H9 (cell line): ENCODE measurements at places on chromosomes 7 and 10.

- no peak for DNase-seq
Measured at GRCh38 chr7:135842446-135843179, 94.0 kb upstream of the FAM180A start.

- DNase-seq = no peak
Measured at GRCh38 chr10:92038949-92039348, 115.4 kb downstream of the BTAF1 start.

GRCh38 chr10:81213370-81213769 lies 661.6 kb upstream of the NRG3 start:
- no peak for DNase-seq

- no peak for DNase-seq
Measured at GRCh38 chr10:89283025-89283935, 18.6 kb upstream of the IFIT2 start.

DNA sequence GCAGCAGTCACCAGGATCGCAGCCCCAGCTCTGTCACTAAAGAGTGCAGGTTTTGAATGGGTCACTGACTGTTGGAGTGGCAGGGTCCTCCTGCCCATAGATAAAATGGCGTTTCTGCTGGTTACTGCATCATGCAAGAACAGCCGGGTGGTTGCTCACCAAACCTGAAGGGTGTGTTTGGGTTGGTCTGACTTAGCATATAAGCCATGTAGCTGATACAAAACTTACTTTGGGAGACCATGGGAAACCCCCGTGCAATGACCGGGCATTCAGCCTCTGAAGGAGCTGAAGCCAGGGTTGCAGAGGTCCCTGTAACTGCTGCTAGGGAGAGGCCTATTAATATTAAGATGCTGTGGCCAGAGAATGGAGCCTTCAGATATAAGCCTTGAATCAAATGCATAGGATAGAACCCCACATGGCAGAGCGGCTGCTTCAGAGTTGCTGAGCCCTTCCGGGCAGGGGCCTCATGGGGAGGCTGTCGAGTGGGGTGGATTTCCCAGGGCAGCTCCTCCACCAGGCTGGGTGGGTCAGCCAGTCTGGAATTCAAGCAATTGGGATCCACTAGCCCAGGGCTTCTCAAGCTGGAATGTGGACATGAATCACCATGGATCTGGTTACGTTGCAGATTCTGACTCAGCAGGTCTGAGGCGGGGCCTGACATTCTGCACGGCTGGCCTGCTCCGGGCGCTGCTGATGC lies 70.9 kb upstream of the CTBP2 start:
- peak; percentile 55 for DNase-seq

DNA sequence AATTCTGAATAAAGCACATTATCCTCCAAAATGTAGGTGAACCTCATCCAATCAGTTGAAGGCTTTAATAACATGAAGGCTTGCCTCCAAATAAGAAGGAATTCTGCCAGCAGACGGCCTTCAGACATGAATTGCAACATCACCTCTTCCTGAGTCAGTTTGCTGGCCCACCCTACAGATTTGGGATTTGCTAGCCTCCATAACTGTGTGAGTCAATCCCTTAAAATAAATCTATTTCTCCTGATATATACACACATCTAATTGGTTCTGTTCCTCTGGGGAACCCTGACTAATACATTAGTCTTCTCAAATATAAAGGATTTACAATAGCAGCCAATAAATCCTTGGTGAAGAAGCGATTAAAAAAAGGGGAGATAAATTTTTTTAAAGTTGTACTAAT lies 34.8 kb upstream of the OSBPL3 start:
- DNase-seq = no peak

DNA sequence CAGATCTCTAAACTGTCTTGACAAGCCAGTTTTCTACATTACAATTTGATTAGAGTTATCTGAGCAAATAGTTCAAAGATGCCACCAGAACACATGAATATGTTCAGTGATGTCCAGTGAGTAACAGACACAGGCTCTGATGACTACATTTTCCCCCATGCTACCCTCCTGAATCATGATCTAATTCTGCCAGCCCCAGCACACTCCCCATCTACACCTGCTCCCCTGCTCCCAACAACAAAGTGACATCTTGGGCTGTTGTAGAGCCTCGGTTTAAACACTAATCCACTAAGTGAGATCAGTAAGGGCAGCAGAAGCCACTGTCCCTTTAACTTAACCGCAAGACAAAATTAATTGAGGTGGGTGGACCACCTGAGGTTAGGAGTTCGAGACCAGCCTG lies 104.6 kb downstream of the PROSER2 start:
- no peak for DNase-seq

GRCh38 chr7:137927386-137927785 lies 74.5 kb downstream of the CREB3L2 start:
- DNase-seq = no peak

- no peak for DNase-seq
Measured at GRCh38 chr7:40799493-40800403, 664.9 kb downstream of the SUGCT start.

GRCh38 chr10:13527864-13528122 lies 1.0 kb downstream of the BEND7 start:
- no peak for DNase-seq

DNA sequence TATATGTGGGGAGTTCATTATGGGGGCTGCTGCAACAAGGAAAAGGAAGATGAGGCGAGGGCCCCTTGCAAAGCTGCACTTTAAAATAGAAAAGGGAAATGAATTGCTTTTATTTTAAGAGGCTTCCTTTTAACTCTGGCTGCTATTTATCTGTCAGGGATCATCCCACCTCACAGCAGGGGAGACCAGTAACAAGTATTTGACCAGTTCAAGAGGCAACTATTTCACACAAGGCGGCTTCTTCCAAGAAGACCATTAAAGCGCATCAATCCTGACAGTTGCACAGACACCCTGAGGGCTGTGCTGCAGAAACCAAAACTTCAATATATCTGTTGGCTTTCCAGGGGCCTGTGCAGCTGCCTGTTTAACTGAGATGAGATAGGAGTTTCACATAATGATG lies 1009.2 kb downstream of the SORCS3 start:
- no peak for DNase-seq
